Activated naive CD4-positive, alpha-beta T cell treated with anti-CD3 and anti-CD28 coated beads, Interleukin-2, amount 50 U/mL, for 72 hours (primary cell): ENCODE measurements at places on chromosomes 1 and 21.

DNA sequence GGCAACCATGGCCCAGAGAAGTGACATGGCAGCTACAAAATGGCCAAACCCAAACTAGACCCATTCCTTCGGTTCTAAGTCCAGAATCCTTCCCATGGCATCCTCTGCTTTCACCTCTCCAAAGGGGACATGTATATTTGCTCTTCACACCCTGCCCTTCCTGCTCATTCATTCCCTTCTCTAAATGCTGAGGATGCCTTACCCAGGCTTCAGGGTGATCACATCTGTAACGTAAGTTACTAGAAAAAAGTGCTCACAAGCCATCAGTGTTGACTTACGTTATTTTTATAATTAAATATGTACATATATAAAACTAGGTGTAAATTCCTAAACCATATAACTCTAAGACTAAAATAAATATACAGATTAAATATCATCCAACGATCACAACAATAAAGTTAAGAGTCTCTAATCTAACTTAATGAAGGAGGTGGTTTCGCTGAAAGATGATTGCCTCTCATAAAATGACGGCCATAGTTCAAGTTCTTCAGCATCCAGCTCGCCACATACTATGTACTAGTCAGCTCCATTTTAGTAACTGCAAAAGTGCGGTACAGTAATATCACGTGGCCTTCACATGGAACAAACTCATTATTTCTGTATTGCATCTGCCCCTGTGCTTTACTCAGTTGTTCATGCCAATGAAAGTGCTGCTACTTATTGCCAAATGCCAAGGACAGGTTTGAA lies 74.6 kb downstream of the TENT5C start:
- no peak for DNase-seq

- peak; percentile 84 for DNase-seq
Measured at GRCh38 chr1:182614796-182615454, 10.7 kb upstream of the RGS16 start.

GRCh38 chr1:245608271-245608670 lies 453.5 kb downstream of the KIF26B start:
- DNase-seq: no peak

DNA sequence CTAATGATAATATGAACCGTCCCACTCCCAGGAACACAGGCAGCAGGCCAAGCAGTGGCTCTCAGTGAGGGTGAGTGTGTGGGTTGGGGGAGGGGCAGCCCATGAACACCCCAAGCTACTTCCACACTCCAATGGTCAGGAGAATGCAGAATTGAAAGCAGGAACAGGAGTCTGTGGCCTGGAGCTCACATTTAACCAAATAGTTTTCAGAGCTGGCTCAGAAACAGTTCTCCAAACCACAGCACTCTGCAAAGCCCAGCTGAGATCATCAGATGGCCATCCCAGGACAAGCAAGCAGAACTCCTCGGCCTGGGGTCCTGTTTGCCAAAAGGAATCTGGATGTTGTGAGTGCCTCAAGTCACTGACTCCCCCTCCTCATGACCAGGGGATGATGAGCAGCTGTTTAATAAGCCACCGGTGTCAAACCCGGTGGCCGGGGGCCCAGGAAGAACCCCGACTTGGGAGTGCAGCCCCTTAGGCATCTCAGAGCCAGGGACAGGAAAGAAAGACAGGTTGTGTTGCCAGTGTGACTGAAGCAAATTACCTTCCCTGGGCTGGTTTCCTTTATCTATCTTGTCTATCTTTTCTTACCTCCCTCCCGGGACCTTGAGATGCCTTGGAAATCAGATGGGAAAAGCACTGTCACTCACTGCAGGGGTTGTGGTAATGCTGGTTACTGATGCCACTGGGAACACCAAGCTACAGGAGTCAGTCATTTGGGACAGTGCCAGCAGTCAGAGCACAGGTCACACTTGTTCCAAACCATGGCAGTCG lies 20.4 kb downstream of the DEGS1 start:
- DNase-seq: peak; percentile 46

- DNase-seq: no peak
Measured at GRCh38 chr1:154867841-154868605, 2.1 kb downstream of the KCNN3 start.

- DNase-seq: no peak
Measured at GRCh38 chr1:219726480-219727272, 113.8 kb upstream of the ZC3H11B start.

DNA sequence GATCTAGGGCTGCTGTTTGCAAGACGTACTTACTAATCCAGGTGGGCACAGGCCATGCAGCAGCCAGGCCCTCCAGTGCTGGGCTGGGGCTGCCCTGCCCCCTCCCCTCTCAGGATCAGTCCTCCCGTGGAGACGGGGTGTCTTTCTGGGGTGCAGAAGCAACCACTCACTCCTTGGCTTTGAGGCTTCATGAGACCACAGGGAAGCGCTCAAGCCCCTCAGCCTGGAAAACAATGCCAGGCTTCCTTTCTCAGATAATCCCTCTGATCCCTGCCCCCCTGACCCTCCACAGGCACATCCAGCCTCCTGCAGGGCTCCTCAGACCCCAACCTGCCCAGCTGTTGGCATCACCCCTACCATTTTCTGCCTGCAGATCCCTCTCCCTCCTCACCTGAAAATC lies 13.9 kb upstream of the C2CD2 start:
- DNase-seq: peak; percentile 38

DNA sequence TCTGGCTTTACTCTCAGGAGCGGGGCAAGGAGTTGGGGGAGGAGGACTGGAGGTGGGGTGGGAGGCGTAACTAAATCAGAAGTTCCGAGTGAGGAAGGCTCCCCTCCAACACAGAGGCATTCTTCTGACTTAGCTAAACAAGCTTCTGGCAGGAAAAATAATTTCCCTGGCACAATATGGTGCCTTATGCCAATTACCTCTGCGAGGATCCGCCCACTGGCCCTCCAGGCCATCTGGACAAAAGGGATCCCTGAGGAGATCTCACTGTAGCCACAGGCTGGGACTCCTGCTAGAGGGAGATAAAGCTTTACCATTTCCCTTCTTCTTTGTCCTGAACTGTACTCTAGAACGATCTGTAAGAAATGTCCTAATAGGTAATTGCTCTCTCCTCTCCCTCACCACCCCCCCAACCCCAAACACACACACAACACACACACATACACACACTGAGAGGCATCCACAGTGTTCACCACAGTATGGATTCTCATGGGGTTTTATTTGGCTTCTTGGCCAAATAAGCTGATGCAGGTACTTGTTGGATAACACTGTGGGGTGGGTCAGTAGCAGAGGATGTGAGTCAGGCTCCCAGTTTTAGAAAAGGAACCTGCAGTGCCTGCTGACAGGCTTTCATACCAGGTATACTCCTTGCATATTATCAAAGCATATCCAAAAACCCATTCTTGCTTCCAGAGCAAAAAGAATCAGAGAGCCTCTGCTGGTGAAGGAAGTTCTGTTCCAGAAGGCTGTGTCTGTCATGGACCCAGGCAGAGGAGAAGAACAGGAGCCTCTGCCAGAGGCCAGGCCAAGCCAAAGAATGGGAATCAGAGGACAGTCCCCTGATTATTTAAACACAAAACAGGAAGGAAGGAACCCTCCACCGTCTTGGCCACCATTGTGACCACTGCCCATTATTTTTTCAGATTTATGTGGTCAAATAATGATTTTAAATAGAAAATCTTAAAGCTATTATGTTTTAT lies 169.1 kb downstream of the C1orf21 start:
- DNase-seq: no peak
